ENCODE measurements at places on chromosomes 5 and 9. TPM values are rescaled to one million over a fixed set of nuclear protein-coding genes. Genes with fewer than 3 reads are reported as not detected.

The ZNF483 gene
- total RNA-seq = not detected

DNA sequence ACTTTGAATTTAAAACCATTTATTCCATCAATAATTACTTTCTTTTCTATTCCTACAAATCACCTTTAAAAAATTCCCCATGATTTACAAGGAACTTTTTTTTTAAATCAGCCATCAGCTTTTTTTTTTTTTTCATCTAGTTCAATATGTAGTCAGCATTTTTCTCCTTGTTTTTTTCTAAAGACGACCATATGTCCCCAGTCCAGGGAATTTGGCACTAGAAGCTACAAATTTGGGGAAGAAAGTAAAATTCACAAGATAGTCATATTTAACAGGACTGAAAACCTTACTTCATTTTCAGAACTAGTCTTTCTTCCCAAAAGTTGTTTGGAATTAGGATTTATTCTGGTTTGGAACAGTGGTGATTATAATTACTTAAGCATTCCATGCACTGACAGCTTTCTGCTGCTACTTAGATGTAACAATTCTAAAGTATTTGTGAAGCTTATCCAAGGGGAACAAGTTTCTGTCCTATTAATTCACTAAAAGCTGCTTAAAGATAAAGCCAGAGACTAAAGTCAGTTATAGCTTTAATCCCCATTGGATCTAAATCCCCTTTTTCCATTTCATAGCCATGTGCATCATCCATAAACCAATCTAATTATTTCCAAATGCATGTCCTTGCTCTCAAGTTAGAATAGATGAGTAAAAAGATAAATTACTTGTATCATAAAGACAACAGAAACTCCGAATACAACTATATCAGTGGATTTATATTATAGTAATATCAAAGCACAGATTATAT, 7.4 kb upstream of the SNCAIP start:
- DNase-seq = no peak
- no peak overlapping the region for H3K4me3 ChIP-seq
- H3K4me1 ChIP-seq = no peaks in the 10 kb centered on the region
- no peaks in the 10 kb centered on the region for H3K36me3 ChIP-seq
- no peak overlapping the region for H3K27ac ChIP-seq

DNA sequence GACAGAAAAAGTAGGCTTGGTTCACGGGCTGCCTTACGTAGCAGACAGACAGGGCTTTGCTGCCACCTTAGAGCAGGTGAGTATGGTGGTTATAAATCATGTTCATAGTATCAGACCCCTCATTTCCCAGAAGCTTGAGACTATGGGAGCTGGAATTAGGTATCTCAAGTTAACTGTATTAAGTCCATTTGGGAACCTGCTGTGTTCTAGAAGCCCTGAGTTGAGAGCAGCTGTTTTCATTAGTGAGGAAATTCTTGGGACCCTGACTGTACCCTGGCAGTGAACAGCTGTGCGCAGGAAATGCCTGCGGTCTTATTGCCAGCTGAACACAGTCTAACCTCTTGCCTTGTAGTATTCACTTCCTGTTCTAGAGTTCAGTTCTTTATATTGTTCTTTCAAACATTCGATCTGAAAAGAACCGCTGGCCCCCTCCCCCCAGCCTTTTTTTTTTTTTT, 29.8 kb downstream of the UGCG start:
- H3K36me3 ChIP-seq = peaks cover 51% of the 10 kb centered on the region
- H3K27me3 ChIP-seq = no peaks in the 10 kb centered on the region
- H3K27ac ChIP-seq = no peak overlapping the region

The CLIC3 gene
- total RNA-seq = 0.91 TPM

DNA sequence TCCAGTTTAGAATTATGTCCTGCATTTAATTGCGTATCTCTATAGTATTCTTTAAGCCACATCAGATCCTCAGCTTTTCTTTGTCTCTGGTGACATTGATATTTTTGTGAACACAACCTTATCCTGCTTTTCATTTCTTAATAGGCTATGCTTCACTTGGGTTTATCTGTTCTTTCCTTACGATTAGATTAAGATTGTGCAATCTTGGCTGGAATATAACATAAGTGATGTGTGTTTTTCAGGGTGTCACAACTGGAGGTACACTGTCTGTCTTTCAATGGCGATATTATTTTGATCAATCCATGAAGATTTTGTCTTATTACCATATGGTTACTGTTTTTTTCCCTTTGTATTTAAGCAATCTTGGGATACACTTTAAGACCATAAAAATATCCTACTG, 23.6 kb downstream of the NAA35 start:
- no peaks in the 10 kb centered on the region for H3K27me3 ChIP-seq
- peaks cover 9% of the 10 kb centered on the region for H3K4me1 ChIP-seq
- no peak for DNase-seq
- no peak overlapping the region for H3K27ac ChIP-seq

The PLPP6 gene
- total RNA-seq = 11.1 TPM

GRCh38 chr5:143673676-143674468, 138.1 kb upstream of the HMHB1 start:
- no peak overlapping the region for H3K4me3 ChIP-seq
- H3K27ac ChIP-seq = peak overlapping the region; percentile 10
- H3K27me3 ChIP-seq = no peaks in the 10 kb centered on the region

The CORO2A gene
- 24.3 TPM for total RNA-seq

The CD180 gene
- total RNA-seq = not detected

DNA sequence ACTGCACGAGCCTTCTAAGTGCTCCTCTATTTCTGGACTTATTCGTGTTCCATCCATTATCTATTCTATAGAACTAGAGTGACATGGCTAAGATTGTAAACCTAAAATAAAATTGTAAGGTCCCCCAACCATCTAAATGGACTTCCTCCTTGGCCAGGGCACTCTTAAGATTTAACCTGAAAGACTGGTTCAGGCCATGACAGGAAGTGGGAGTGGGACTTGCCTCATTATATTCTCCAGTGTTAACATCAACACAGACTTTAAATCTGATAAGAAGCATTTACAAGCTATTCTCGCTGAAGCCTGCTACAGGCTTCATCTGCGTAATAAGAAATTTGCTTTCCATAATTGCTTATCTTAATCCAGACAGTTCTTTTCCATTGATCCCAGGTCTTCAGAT, 117.0 kb downstream of the SSBP2 start:
- H3K27ac ChIP-seq = no peak overlapping the region
- H3K4me3 ChIP-seq = no peak overlapping the region
- no peaks in the 10 kb centered on the region for H3K36me3 ChIP-seq
- no peaks in the 10 kb centered on the region for H3K4me1 ChIP-seq
- no peaks in the 10 kb centered on the region for H3K27me3 ChIP-seq

GRCh38 chr5:175816348-175816747, 55.0 kb upstream of the CPLX2 start:
- H3K4me1 ChIP-seq = no peaks in the 10 kb centered on the region
- no peak overlapping the region for H3K4me3 ChIP-seq
- H3K36me3 ChIP-seq = no peaks in the 10 kb centered on the region
- H3K27me3 ChIP-seq = peaks cover 99% of the 10 kb centered on the region

GRCh38 chr9:91809581-91810285, 140.3 kb downstream of the ROR2 start:
- no peaks in the 10 kb centered on the region for H3K4me1 ChIP-seq
- peaks cover 32% of the 10 kb centered on the region for H3K27me3 ChIP-seq

DNA sequence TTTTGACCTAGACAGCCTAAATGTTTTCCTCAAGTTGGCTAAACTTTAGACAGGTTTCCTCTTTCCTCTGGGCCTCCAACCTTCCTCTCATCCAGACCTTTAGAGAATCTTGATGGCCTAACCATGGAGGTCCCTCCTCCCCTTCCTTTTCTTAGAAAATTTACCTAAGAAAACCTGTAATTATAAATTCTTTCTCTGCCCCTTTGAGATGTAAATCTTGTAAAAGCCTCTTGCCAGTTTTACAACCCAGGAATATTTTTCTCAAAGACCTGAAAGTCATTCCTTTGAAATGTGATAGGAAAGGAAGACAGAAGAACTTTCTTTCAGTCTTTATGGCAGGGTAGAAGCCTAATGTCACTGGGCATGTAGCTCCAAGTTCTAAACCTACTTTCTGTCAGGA, 1752.6 kb upstream of the C9orf72 start:
- no peaks in the 10 kb centered on the region for H3K27me3 ChIP-seq
- no peak for DNase-seq
- no peaks in the 10 kb centered on the region for H3K36me3 ChIP-seq
- H3K4me3 ChIP-seq = no peak overlapping the region
- no peak overlapping the region for H3K27ac ChIP-seq

The NIPBL gene
- total RNA-seq = 53.2 TPM

GRCh38 chr5:31530541-31531265, 1.2 kb downstream of the DROSHA start:
- H3K4me3 ChIP-seq = peak overlapping the region; percentile 99
- peaks cover 66% of the 10 kb centered on the region for H3K36me3 ChIP-seq
- no peak for DNase-seq
- no peaks in the 10 kb centered on the region for H3K27me3 ChIP-seq
- peaks cover 23% of the 10 kb centered on the region for H3K4me1 ChIP-seq

GRCh38 chr9:8486095-8486494, 686.5 kb upstream of the DMAC1 start:
- no peaks in the 10 kb centered on the region for H3K4me1 ChIP-seq
